ENCODE measurements at places on chromosomes 4 and X. TPM values are rescaled to one million over a fixed set of nuclear protein-coding genes. Genes with fewer than 3 reads are reported as not detected.

- no peaks in the 10 kb centered on the region for H3K27me3 ChIP-seq
- DNase-seq = no peak
- H3K36me3 ChIP-seq = no peaks in the 10 kb centered on the region
- no peak overlapping the region for H3K27ac ChIP-seq
- no peaks in the 10 kb centered on the region for H3K4me1 ChIP-seq
- no peak overlapping the region for H3K4me3 ChIP-seq
These were observed 116.1 kb upstream of the ZNF827 start for GRCh38 chr4:146054676-146055075.

GPM6B gene
- total RNA-seq = 26.9 TPM

DNA sequence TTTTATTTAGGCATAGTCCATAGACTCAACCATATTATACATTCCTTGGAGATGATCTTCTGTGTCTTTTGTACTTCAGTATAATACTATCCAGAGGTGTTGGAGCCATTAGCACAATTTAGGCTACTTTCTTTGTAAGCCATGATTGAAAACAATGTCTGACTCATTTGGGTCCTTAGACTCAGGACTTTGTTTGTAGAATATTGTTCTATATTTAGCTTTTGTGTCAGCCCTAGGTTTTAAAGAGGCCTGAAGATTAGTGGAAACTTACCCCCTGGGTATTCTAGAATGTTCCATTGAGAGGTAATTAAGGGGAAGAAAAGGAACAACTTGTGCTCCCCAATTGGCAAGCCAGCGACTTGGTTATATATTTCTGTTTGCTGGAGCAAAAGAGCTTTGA, 145.2 kb upstream of the SCML1 start:
- no peak for DNase-seq
- H3K36me3 ChIP-seq = no peaks in the 10 kb centered on the region
- no peak overlapping the region for H3K4me3 ChIP-seq
- H3K27ac ChIP-seq = no peak overlapping the region

MAML3 gene
- total RNA-seq = 10.4 TPM

FGF16 gene
- total RNA-seq = 0.20 TPM

DNA sequence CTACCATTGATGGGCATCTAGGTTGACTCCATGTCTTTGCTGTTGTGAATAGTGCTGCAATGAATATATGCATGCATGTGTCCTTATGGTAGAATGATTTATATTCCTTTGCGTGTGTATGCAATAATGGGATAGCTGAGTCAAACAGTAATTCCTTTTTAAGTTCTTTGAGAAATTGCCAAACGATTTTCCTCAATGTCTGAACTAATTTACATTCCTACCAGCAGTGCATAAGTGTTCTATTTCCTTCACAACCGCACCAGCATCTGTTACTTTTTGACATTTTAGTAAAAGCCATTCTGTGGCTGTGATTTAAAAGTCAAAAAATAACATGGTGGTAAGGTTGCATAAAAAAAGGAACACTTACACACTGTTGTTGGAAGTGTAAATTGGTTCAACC, 103.1 kb upstream of the FAM47B start:
- H3K4me3 ChIP-seq = no peak overlapping the region
- no peak overlapping the region for H3K27ac ChIP-seq
- H3K4me1 ChIP-seq = no peaks in the 10 kb centered on the region
- no peaks in the 10 kb centered on the region for H3K27me3 ChIP-seq
- no peak for DNase-seq
- no peaks in the 10 kb centered on the region for H3K36me3 ChIP-seq

- no peaks in the 10 kb centered on the region for H3K27me3 ChIP-seq
- H3K4me3 ChIP-seq = no peak overlapping the region
- DNase-seq = no peak
- H3K27ac ChIP-seq = no peak overlapping the region
- H3K4me1 ChIP-seq = no peaks in the 10 kb centered on the region
- H3K36me3 ChIP-seq = no peaks in the 10 kb centered on the region
These were observed 96.0 kb downstream of the RASGEF1B start for GRCh38 chr4:81375745-81376144.

GRCh38 chr4:53529025-53529424, 62.3 kb downstream of the LNX1 start:
- no peak overlapping the region for H3K4me3 ChIP-seq
- H3K4me1 ChIP-seq = no peaks in the 10 kb centered on the region
- no peak overlapping the region for H3K27ac ChIP-seq
- no peaks in the 10 kb centered on the region for H3K27me3 ChIP-seq
- DNase-seq = no peak
- H3K36me3 ChIP-seq = no peaks in the 10 kb centered on the region

GRCh38 chr4:8369426-8370105, 71.0 kb downstream of the ACOX3 start:
- no peak overlapping the region for H3K4me3 ChIP-seq
- H3K27ac ChIP-seq = no peak overlapping the region
- DNase-seq = no peak
- H3K27me3 ChIP-seq = no peaks in the 10 kb centered on the region
- H3K4me1 ChIP-seq = no peaks in the 10 kb centered on the region
- H3K36me3 ChIP-seq = peaks cover 12% of the 10 kb centered on the region

GRCh38 chrX:145002771-145003170, 244.5 kb upstream of the SPANXN1 start:
- H3K36me3 ChIP-seq = no peaks in the 10 kb centered on the region
- no peak overlapping the region for H3K27ac ChIP-seq
- DNase-seq = no peak
- no peaks in the 10 kb centered on the region for H3K27me3 ChIP-seq
- H3K4me1 ChIP-seq = no peaks in the 10 kb centered on the region
- H3K4me3 ChIP-seq = no peak overlapping the region

DNA sequence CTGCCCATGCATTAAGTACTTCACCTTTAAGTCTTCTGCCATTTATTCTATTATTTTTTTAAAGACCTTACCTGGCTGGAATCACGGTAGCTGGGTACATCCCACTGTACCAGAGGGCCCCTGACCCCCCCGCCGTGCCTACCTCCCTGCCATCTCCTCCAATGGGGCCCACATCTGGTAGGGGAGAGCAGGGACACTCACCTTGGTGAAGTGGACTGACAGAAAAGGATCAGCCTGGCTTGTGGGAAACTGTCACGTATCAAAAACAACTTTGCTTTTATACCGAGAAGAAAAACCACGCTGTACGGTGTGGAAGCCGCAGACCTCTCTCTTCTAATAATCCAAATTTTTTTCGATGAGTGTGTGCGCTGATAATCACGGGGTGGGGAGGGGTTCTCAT, at the start of gene FOXP3:
Gene FOXP3, minus strand, starts transcription at position 251 of the 400 bp plus-strand sequence. CDS start 6,205 bp downstream, outside the sequence.
- H3K27ac ChIP-seq = no peak within 1 kb of the TSS
- H3K27me3 ChIP-seq = no peaks in the 10 kb centered on the region
- no peaks in the 10 kb centered on the region for H3K4me1 ChIP-seq
- H3K36me3 ChIP-seq = no peaks in the 10 kb centered on the region

DNA sequence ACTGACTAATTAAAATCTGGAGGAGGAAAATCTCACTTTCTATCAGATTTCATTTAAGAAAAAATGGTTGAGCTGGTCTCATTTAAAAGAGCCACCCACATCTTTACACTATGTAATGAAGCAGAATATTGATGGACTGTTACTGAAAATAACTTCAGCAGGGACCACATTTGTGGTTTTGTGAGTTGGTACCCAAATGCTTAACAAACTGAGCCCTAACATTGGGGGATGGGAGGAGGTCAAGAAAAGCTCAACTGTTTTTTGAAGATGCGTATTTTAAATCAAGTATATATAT, 30.1 kb downstream of the HOPX start:
- peaks cover 21% of the 10 kb centered on the region for H3K4me1 ChIP-seq
- no peak overlapping the region for H3K4me3 ChIP-seq
- no peaks in the 10 kb centered on the region for H3K36me3 ChIP-seq
- no peak overlapping the region for H3K27ac ChIP-seq

DNA sequence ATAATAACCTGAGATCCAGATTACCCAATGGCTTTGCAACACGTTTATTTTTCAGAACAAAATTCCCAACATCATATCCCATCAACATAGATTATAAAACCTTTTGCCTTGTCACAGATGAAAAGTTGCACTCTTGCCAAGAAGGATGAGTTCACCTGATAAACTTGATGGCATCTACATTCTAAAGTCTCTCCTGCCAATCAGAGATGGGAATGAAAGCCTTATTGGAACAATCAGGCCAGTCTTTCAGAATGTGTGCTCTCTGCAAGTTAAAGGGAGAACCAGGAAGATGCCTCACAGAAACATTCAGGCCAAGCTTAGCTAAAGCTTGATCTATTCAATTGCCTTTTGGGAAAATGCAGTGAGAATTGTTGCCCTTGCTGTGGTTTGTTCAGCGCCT, 1.3 kb downstream of the LPAR4 start:
- H3K4me1 ChIP-seq = no peaks in the 10 kb centered on the region
- no peak for DNase-seq
- no peak overlapping the region for H3K27ac ChIP-seq
- H3K27me3 ChIP-seq = no peaks in the 10 kb centered on the region
- H3K4me3 ChIP-seq = no peak overlapping the region

- H3K36me3 ChIP-seq = no peaks in the 10 kb centered on the region
- no peak overlapping the region for H3K4me3 ChIP-seq
- no peaks in the 10 kb centered on the region for H3K4me1 ChIP-seq
- no peak overlapping the region for H3K27ac ChIP-seq
- no peaks in the 10 kb centered on the region for H3K27me3 ChIP-seq
These were observed 224.6 kb downstream of the IL15 start for GRCh38 chr4:141860974-141861373.

DNA sequence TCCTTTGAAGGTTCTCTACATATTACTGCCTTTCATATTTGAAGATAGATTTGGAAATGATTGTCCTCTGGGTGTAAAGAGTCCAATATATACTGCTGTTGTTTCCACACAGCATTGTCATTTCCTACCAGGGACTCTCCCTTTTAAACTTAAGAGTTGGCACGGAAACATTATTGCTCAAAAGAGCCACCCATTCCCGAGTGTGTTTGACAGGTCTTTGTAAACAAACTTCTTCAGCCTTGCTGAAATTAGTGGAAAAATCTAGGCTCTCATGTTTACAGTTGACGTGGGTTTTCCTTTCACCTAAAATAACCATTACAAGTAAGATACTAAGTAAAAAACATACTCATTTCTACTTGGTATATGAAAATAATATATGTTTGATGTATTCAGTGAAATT, 111.4 kb upstream of the LIMCH1 start:
- no peak overlapping the region for H3K4me3 ChIP-seq
- H3K36me3 ChIP-seq = no peaks in the 10 kb centered on the region
- H3K4me1 ChIP-seq = peaks cover 56% of the 10 kb centered on the region
- DNase-seq = no peak
- H3K27me3 ChIP-seq = no peaks in the 10 kb centered on the region

DNA sequence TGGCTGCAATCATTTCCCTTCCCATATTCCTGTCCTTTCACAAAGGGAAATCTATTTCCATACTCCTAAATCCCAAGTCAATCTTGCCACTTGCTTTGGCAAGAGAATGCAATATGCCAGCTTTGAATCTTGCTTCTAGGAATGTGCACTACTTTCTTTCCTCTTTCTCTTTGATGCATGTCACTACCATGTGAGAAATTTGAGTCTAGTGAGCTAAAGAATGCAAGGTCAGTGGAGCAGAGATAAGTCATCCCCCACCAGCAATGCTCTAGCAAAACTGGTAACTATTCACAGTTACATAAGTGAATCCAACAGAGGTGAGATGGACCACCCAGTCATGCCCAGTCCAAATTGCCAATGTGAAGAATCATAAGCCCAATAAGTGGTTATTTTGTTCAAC, 910.4 kb downstream of the RAB28 start:
- no peaks in the 10 kb centered on the region for H3K27me3 ChIP-seq
- H3K27ac ChIP-seq = no peak overlapping the region
- DNase-seq = no peak

- no peaks in the 10 kb centered on the region for H3K36me3 ChIP-seq
- no peaks in the 10 kb centered on the region for H3K4me1 ChIP-seq
- no peak overlapping the region for H3K4me3 ChIP-seq
- H3K27me3 ChIP-seq = no peaks in the 10 kb centered on the region
- DNase-seq = no peak
These were observed 144.9 kb downstream of the FHIP1A start for GRCh38 chr4:151553874-151554273.

PPP4R3C gene
- not detected for total RNA-seq

DNA sequence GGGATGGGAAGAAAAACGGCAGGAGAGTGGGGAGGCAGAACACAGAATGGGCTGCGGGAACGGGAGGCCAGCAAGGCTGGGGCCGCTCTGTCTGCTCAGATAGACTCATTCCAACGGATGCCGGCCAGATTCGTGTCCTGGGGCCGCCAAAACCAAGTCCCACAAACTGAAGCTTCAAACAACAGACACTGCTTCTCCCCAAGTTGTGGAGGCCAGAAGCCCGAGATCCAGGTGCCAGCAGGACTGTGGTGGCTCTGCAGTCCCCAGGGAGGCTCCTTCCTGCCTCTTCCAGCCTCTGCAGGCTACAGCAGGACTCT, 100.6 kb downstream of the ADRA2C start:
- no peaks in the 10 kb centered on the region for H3K36me3 ChIP-seq
- peaks cover 5% of the 10 kb centered on the region for H3K27me3 ChIP-seq
- peak; percentile 12 for DNase-seq
- no peak overlapping the region for H3K4me3 ChIP-seq

BDH2 gene
- 79.6 TPM for total RNA-seq

GRCh38 chr4:128725405-128726055, 84.0 kb upstream of the JADE1 start:
- H3K36me3 ChIP-seq = no peaks in the 10 kb centered on the region
- no peak overlapping the region for H3K4me3 ChIP-seq
- no peaks in the 10 kb centered on the region for H3K4me1 ChIP-seq
- H3K27me3 ChIP-seq = no peaks in the 10 kb centered on the region
- no peak overlapping the region for H3K27ac ChIP-seq
- no peak for DNase-seq

DNA sequence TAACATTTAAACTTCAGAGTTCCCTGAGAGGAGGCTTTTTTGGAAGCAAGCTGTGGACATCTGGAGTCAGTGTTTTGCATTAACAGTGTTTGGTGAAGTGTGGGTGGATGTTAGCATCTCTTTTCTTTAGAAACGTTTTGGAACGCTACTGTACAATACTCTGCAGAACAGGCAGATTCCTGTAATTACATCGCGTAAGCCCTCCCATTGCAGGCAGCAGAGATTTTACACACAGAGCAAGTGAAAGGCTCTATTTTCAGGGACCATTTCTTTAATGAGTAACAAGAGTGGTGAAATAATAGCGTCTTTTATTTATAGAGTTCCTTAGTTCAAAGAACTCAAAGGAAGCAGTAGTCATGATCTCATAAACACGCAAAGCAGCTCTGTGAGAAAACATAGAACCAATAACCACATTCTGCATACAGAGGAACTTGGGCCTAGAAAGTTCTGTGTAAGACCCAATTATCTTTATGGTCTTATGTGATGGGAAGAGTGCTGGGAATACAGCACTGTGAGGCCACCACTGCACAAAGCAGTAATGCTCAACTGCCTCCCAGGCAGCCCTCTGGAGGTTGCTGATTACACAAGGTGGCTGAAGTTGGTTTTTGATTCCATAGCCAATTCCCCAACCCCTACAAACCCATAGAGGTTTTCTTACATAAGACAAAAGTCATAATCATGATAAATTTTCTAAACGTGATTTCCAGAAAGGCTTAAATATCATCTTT, 298.7 kb upstream of the EPHA5 start:
- no peaks in the 10 kb centered on the region for H3K27me3 ChIP-seq
- no peak overlapping the region for H3K27ac ChIP-seq
- no peak overlapping the region for H3K4me3 ChIP-seq

DNA sequence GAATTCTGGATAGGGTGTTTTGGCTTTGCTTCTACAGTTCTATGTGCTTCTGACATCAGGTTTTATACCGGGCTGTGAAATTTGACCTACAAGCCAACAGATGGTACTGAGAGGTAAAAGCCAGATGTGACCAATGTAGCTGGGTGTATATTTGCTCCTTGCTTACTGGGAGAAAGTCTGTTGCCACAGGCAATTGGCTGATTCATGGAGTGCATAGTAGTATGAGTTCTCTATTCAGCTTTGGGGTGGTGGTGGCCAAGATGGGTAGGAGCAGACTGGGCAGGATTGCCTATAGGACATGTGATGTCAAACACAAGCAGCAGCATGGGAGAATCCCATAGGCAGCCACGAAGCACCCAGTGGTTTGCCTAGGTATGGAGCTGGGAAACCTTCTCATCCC, 1827.0 kb downstream of the C4orf33 start:
- H3K4me3 ChIP-seq = no peak overlapping the region
- no peak for DNase-seq
- no peaks in the 10 kb centered on the region for H3K4me1 ChIP-seq
- H3K27me3 ChIP-seq = no peaks in the 10 kb centered on the region

All from upper lobe of left lung (tissue), 6 donors.